Mucosa of descending colon (tissue), 3 donors: ENCODE measurements at places on chromosomes 3 and 15. TPM values are rescaled to one million over a fixed set of nuclear protein-coding genes. Genes with fewer than 3 reads are reported as not detected.

DNA sequence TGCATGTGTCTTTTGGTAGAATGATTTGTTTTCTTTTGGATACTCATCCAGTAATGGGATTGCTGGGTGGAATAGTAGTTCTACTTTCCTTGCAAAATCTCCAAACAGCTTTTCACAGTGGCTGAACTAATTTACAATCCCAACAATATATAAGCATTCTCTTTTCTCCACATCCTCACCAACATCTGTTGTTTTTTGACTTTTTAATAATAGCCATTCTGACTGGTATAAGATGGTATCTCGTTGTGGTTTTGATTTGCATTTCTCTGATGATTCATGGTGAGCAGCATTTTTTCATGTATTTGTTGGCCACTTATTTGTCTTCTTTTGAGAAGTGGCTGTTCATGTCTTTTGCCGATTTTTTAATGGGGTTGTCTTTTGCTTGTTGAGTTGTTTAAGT, 55.8 kb downstream of the ST8SIA2 start:
- no peak for DNase-seq

GRCh38 chr3:81651139-81651538, 110.3 kb downstream of the GBE1 start:
- no peak for DNase-seq

EXD1 gene
- total RNA-seq = not detected

GRCh38 chr15:34976073-34976472, 6.5 kb upstream of the AQR start:
- DNase-seq = no peak

- DNase-seq = no peak
Measured at GRCh38 chr3:122390665-122391064, 6.7 kb downstream of the FAM162A start.
